Glutamatergic neuron (in vitro differentiated cells): ENCODE measurements at places on chromosomes 3 and 15. TPM values are rescaled to one million over a fixed set of nuclear protein-coding genes. Genes with fewer than 3 reads are reported as not detected.

PPP1R14D gene
- total RNA-seq: not detected

ESYT3 gene
- total RNA-seq: not detected

DNA sequence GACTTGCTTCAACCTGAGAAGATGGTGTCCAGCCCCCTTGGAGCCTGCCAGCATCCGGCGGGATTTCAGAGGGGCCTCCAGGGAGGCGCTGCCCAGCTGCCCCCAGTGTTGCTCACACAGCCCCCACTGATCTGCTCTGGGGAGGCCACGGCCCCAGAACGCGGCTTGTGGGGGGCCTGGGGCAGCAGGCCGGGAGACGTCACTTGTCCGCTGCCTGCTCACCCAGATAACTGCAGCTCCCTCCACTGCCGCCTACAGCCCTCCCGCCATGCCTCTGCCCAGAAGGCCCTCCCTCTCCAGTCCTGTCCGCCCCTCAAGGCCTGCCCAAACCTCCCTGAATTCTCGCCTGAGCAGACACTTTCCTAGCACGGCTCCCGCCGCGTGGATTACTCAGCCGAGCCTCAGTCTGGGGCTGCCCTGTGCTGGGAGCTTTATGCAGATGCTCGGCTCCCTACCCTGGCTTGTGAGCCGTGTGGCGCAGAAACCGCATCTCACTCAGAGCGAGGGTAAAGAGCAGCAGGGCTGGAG lies 17.2 kb upstream of the ADIPOQ start:
- peak; percentile 56 for DNase-seq

DNA sequence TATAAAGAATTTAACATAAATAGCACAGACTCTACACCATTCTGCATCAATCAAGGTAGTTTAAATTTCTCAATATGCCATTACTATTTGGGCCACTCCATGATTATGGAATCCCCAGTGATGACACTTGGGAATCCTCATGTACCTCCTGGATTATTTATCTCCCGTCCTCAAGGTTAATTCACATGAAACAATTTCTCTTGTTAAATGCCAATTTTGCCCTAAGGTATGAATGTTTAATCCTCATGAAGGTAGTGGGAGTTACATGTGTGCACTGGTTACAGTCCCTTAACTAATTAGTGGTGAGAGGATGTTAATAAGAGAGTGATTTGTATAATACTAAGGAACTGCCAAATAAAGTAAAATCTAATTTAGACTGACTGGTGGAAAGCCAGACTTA lies 372.3 kb upstream of the MDFIC2 start:
- no peak for DNase-seq

GRCh38 chr3:71384837-71385716 lies 198.5 kb downstream of the FOXP1 start:
- DNase-seq: no peak

NEK10 gene
- 1.5 TPM for total RNA-seq

GRCh38 chr3:39910826-39911464 lies 101.5 kb downstream of the MYRIP start:
- DNase-seq: no peak

PLIN1 gene
- not detected for total RNA-seq

DNA sequence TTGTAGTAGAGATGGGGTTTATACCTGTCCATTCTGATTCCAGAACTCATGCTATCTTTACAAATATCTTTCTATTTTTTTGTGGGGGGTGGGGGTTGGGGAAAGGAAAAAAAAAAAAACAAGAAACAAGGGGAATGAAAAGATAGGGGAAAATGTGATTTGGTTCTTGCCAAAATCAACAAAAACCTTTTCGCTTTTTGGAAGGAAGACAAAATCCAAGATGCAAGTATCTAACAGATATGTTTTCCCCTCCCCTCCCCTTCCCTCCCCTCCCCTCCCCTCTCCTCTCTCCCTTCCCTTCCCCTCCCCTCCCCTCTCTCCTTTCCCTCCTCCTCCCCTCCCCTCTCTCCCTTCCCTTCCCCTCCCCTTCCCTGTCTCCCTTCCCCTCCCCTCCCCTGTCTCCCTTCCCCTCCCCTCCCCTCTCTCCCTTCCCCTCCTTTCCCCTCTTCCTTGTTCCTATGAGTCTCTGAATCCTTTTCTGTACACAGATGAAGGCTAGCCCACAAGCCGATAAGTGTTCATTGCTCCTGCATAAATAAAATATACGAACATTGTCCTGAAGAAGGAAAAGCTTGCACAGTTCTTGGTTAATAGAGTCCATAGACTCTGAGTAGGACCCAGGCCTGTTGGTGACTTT lies 551.9 kb downstream of the EDEM1 start:
- no peak for DNase-seq

DNA sequence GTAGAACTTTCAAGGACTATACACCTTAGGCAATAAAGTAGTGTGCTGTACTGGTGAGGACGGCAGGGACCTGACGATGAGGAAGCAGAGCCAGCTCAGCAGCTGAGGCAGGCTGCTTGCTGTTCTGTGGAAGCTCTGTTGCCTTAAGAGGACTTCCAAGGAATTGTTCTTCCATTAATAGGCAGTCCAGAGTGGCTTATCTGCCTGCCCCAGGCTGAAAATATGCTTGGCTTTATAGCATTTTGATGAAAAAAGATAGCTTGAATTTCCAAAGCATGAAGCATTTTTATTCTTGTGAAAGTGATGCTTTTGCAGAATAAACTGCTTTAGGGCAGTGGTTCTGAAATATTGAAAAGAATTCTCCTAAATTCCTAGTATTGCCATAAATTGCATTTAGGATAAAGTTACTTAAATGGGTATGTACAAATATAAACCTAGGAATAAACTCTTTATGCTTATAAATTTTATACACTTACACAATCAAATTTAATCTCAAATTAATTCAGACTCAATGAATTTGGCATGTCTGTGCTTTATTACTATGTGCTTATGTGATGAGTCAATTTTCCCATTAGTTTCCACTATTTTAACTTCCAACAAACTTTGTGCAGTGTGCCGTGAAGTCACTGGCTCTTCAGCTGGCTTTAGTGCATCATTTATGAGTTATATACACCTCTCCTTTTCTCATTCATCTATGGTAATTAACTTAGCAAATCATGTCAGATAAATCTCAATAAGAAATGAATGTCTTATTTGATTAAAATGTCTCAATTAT lies 231.0 kb upstream of the RASGRP1 start:
- DNase-seq: no peak

DNA sequence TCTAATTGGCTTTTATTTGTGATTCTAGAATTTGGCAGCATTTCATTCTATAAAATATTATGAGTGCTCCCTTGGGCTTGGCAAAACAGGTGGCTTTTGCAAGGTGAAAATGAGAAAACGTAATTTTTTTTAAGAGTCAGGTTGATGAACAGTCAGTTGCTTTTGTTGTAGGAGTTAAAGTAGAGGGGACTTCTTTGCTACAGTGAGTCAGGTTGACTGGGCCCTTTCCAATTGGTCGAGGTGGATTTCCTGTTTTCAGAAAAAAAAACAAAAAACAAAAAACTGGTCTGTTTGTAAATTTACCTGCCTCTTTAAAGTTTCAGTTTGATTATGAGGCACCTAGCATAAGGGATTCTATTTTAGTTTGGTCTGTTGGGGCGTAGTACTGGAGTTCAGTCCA lies 1469.4 kb upstream of the GBE1 start:
- DNase-seq: no peak

- DNase-seq: no peak
Observed at GRCh38 chr3:178304758-178305467, 231.3 kb upstream of the KCNMB2 start.

TLR9 gene
- 0.37 TPM for total RNA-seq

CHRNA5 gene
- total RNA-seq: 55.3 TPM

DNA sequence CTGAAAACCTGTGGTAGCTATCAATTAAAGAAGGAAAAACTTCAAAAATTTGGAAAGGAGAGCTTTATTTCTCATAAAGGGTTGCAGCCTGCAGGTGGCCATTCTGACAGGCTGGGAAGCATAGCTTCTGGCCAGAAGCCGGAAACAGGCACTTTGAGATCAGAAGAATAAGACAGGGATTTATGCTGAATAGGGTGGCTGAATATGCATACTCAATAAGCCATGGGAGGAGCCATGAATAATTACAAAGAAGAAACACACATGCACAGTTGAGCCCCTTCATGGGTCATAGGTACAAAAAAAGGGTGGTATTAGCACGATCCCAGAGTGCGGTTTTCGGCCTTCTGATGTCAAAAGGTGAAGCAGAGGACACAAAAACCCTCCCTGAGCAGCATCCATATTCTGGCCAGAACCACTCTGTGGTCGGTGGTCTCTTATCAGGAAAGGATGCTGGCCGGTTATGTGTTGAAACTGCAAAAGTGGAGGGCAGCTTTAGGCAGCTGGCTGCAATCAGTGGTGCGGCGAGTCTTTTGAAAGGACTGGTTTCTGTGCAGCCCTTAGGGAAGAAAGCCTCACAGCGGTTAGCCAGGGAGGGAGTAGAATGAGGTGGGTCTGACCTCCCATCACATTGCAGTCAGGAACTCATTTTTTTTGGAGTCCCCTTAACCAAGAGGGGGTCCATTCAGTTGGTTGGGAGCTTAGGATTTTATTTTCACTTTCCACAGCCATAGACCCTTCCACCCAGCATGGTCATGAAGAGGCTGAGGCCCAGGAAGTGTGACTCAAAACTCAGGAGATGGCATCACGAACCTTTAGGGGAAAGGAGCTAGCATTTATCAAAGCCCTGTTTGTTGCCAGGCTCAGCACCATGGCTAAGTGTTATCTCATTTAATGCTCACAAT lies 34.7 kb upstream of the CCDC174 start:
- DNase-seq: no peak

GOLGA8S gene
- total RNA-seq: not detected

HIGD2B gene
- total RNA-seq: not detected

TMEM158 gene
- 7.8 TPM for total RNA-seq

DNA sequence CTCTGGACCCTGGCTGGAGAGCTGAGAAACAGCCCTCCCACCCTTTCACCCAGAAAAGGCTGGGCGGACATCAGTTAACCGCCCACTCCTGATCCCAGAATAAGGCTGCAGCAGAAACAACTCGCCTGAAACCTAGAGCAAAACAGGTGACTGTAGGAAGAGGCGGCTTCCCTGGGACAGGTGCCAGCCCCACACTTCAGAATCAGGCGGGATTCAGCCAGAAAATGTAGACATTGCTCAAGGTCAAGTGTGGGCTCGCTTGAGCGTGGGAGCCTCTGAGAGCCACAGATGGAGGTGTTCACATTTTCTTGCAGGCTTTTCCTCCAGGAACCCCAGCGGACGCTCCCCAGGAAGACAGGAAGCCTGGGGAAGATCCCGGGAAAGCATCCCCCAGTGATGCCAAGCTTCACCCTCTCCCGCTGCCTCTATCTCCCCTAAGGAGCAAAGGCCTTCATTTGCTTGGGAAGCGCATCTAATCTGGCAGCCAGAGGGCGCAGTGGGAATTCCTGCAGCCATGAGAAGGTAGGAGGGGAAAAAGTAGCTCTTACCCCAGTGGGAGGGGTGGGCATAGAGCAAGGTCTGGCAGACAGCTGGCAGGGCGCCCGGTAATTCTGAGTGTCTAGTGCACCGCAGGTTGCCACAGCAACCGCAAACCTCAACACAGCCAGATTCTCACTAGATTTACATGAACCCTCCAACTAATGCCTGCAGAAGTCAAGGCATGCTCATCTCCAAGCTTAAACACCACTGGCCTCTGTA lies 77.7 kb downstream of the OCA2 start:
- DNase-seq: no peak

- no peak for DNase-seq
Observed at GRCh38 chr15:41562784-41563198, 3.8 kb downstream of the TYRO3 start.

- no peak for DNase-seq
Observed at GRCh38 chr15:91855241-91855640, 1.7 kb downstream of the SLCO3A1 start.

- no peak for DNase-seq
Observed at GRCh38 chr15:42066764-42067415, 27.5 kb downstream of the PLA2G4D start.

GRCh38 chr3:139894643-139894989 lies 40.4 kb upstream of the CLSTN2 start:
- DNase-seq: no peak

ZPLD1 gene
- total RNA-seq: not detected
